Mesothelial cell of epicardium (in vitro differentiated cells): ENCODE measurements at places on chromosomes 5 and 9. TPM values are rescaled to one million over a fixed set of nuclear protein-coding genes. Genes with fewer than 3 reads are reported as not detected.

DNA sequence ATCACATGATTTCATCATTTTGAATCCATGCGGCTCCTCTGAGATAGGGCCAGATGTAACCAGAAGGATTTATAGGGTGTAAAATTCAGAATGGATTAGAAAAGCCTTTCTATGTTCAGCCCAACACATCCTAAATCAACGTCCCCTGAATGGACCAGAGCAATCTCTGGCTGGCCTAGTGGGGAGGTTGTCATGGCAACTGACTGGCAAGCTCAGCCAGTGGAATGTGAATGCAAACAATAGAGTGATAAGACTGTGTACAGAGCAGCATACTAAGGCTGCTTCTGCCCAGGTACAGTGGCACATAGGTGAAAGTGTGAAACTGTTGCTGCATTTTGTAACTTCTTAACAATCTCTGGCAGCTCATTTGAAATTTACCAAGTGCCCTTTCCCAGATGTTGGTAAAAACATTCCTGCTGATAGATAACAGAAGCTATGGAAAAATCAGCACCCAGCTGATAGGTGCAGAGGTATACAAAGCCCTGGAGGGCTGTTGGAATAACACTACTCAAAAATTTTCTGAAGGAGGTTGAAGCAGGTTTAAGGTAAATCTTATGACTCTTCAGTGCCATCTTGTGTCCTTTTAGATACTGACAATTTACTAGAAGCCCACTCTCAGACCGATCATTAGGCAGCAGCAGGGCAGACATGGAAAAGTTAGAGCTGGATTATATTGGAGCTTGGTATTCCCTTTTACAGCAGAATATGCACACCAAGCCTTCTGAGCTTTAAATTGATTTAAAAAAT lies 267.2 kb downstream of the RAB3C start:
- peak overlapping the region; percentile 82 for H3K27ac ChIP-seq
- no peaks in the 10 kb centered on the region for H3K36me3 ChIP-seq
- peaks cover 52% of the 10 kb centered on the region for H3K4me1 ChIP-seq
- peak; percentile 32 for DNase-seq
- H3K4me3 ChIP-seq: no peak overlapping the region

DNA sequence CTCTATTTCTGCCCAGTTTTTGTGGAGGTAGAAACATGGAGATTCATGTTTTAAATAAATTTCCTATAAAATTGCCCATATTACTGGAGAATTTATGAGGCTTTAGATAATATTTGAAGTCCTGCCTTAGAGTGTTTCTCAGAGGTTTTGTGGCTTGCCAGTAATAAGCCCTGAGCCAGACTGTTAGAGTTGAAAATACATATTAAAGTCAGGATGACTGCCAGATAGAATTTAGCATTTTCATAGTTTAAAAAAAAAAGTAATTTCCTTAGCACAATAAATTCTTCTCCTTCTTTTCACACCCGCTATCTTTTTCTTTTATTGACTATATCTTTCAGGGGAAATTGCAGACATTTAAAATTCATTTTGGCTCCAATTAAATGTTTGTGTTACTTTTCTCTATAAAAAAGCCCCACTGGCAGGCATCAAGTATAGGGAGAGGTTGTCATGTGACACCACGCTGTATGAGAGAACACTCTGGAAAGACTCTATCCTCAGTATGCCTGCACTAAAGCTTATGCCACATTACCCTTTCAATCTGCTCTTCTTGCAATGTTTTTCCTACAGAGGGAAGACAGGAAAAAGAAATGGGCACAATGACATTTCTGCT lies 135.2 kb downstream of the MPDZ start:
- H3K4me1 ChIP-seq: peaks cover 67% of the 10 kb centered on the region
- peaks cover 22% of the 10 kb centered on the region for H3K36me3 ChIP-seq
- peak overlapping the region; percentile 88 for H3K27ac ChIP-seq

DNA sequence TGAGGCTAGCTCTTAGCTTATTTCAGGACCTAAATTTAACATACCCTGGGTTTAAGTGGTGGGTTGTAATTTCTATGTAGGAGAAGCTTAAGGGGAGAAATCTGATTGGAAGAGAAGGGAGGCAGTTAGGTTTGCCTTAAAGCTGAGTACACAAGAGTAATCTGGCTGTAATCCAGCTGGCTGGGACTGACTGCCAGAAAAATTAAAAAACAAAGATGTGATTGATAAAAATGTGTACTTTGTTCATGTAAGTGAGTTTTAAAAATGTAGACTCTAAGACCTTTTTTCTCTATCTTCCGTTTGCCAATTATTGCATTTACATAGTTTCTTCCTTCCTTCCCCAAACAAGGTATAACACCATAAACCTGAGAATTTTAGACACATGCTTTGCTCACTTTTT lies 17.5 kb upstream of the MSMP start:
- no peak overlapping the region for H3K27ac ChIP-seq
- DNase-seq: no peak
- no peak overlapping the region for H3K4me3 ChIP-seq
- H3K4me1 ChIP-seq: peaks cover 8% of the 10 kb centered on the region

Gene KCNV2
- not detected in 3 replicates for total RNA-seq

DNA sequence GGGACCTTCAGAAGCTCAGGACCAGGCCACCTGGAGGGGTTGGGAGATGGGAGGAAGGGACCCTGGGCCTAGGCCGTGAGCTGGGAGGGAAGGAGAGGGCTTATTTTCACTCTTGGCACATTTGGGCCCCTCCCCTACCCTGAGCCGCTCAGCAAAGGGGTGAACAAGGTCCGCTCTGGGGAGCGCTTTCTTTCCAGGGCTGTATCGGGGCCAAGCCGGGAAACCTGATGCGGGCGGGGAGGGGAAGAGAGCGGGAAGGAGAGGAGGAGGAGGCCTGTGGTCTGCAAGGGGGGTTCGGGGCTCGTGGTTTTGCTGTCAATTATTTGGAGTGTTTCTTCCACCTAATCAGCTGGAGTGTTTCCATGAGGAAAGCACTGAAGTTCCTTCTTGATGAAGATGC lies 62.7 kb upstream of the RXRA start:
- H3K36me3 ChIP-seq: no peaks in the 10 kb centered on the region
- peaks cover 44% of the 10 kb centered on the region for H3K27me3 ChIP-seq
- H3K4me1 ChIP-seq: peaks cover 7% of the 10 kb centered on the region
- no peak for DNase-seq

Gene CD74
- total RNA-seq: 16.1 to 17.1 TPM (median 16.9 TPM) in 3 replicates
